Activated CD8-positive, alpha-beta memory T cell treated with anti-CD3 and anti-CD28 coated beads for 1 hour (primary cell): ENCODE measurements at places on chromosomes 7 and 10.

DNA sequence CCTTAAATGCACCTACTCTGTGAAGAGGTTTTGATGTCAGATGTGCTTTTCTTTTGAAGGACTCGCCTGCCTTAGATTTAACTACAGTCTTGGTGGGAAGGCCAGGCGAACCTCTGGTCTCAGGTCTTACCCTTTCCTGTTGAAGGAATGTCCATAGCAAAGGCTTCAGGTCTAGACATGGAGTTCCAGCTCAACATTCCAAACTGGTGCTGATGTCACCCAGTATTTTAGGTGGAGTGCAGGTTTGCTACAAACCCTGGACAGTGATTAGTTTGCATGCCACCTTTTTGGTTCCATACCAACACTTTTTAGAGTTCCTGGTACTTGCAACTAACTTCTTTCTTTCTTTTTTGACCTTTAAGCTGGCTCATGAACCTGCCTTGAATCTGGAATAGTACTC lies 258.7 kb downstream of the GFRA1 start:
- DNase-seq = no peak

- DNase-seq = no peak
These were observed 13.2 kb downstream of the ZNF488 start for GRCh38 chr10:47370878-47371277.

GRCh38 chr10:33459602-33460001 lies 125.1 kb upstream of the NRP1 start:
- DNase-seq = no peak

GRCh38 chr7:125681508-125681907 lies 751.9 kb upstream of the POT1 start:
- no peak for DNase-seq

- no peak for DNase-seq
These were observed 85.1 kb downstream of the SUGCT start for GRCh38 chr7:40219917-40220316.

GRCh38 chr7:49324707-49325106 lies 400.4 kb downstream of the CDC14C start:
- DNase-seq = no peak

DNA sequence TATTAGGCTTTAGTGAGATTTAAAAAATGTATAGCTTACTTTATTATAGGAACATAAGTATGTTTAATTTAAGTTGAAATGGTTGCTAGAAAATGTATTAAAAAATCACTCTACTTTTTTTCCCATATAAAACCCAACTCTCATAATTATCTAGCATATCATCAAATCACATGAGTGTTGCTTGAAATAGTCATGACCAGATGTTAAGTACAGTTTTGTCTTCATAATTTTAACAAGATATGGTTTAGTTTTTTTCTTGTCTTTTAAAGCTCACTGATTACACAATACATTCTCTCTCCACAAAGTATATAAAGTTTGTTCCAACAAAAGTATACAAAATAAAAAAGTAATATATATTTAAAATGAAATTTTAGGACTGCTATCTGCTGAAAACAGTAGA lies 82.8 kb downstream of the HGF start:
- no peak for DNase-seq

DNA sequence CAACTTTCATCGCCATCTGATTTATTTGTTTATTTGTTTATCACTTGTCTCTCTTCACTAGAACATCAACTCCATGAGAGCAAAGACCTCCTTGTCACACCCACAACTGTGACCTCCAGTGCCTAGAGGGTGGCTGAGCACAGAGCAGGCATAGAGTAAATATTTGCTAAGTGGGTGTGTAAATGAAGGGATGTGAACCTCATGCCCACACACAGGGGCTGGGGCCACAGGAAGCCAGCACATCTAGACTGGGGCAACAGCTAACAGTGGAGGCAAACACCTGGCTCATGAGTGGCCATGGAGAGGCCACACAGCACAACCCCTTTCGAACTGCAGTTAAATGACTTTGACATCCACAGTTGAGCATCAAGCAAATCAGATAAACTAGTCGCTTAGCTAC lies 39.8 kb downstream of the AKR1B1 start:
- no peak for DNase-seq

- no peak for DNase-seq
These were observed 10.1 kb downstream of the KNDC1 start for GRCh38 chr10:133170092-133170491.

DNA sequence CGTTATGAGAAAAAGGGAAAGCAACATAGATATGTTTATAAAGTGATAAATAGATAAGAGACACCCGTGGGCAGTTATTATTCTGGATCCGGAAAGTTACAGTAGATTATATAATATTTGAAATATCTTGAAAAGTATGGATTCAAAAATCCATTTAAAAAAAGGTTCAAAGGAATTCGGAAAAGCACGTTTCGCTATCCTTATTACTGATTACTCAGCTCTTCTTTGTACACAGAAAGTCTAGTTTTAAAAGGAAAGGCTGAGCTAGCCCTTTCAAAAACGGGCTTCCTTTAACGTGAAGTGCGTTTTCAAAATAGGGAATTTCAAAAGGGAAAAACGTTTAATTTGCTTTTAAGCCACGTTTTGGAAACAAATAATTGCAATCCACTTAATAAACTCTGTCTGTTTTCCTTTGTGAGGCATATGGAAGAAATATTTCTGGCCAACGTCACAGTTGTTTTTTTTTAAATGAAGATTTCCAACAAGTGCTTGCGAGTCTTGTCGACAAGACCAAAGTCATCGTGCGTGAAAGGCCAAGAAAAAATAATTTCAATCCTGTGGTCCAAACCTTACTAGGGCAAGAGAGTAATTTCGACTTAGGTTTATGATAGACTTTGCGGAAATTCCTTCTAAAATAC lies 2.2 kb upstream of the SKIDA1 start:
- DNase-seq = no peak
